Endothelial cell of umbilical vein (primary cell): ENCODE measurements at places on chromosomes 3 and 15. TPM values are rescaled to one million over a fixed set of nuclear protein-coding genes. Genes with fewer than 3 reads are reported as not detected.

Gene FBXL22
- 0.06 and 0.13 TPM in 2 replicates for polyA plus RNA-seq

Gene NRG4
- not detected in 2 replicates for polyA plus RNA-seq

Gene CTXN2
- polyA plus RNA-seq: 0.01 TPM in 1 of 2 replicates, not detected in the other

Gene LSAMP
- polyA plus RNA-seq: not detected in 2 replicates

Gene CIDEC
- 0.14 TPM in 1 of 2 replicates, not detected in the other for polyA plus RNA-seq

Gene TMC3
- polyA plus RNA-seq: not detected in 2 replicates

Gene CDCP1
- 0.01 TPM in 1 of 2 replicates, not detected in the other for polyA plus RNA-seq

- H3K27me3 ChIP-seq: no peaks in the 10 kb centered on the region
These were observed 457.5 kb upstream of the ALCAM start for GRCh38 chr3:104909198-104909597.

DNA sequence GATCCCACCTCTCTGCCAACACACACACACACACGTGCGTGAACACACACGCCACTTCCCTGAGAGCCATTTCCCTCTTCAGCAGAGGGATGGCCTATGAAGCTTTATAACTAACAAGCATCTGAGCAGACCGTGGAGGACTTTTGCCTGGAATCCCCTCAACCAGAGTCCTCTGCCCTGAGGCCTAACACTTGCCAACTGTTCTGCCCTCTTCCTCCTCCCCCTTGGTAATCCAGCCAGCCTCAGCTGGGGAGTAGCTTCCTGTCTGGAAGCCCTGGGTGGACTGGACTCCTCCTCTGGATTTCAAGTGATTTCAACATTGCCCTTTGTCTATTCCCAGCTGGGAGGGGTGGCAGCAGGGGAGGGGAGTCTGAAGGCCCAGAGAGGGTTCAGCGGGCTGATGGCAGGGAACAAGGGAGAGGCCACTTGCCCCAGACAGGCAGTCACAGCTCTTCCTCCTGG, 68.4 kb upstream of the HACD2 start:
- H3K36me3 ChIP-seq: no peaks in the 10 kb centered on the region
- peaks cover 22% of the 10 kb centered on the region for H3K4me1 ChIP-seq
- DNase-seq: peak; percentile 57
- H3K27ac ChIP-seq: no peak overlapping the region

- H3K4me1 ChIP-seq: no peaks in the 10 kb centered on the region
- no peak overlapping the region for H3K4me3 ChIP-seq
- H3K27ac ChIP-seq: no peak overlapping the region
- DNase-seq: no peak
- no peaks in the 10 kb centered on the region for H3K36me3 ChIP-seq
These were observed 48.7 kb downstream of the NMNAT3 start for GRCh38 chr3:139629033-139629432.

DNA sequence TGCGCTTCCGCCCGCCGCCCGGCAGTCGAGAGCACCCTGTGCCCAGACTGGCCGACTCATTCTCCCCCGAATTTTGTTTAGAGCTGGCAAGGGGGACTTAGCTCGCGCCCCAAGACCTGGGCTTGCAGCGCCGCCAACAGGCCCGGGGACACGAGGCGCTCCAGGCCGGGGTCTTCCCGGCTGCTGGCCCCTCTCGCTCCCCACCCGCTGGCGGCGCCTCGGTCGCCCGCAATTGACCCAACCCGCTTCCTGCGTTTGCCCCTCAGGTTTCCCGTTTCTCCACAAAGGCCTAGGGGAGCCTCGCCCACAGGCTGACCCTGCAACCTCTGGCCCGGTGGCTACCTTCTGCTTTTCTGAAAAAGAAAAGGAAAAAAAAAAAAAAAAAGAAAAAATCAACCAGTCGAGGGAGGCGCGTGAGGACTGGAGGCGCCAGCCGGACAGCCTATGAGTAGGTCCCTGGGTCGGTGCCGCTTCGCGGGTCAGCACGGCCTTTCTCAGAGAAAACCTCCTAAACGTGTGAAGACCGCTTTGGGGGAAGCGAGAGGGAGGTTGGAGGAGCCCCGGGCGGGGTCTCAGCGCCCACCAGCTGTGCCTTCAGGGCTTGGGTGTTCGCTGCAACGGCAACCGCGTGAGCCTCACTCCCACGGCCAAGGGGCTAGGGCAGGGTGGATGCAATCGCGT, 7.2 kb downstream of the FOXL2 start:
- peaks cover 95% of the 10 kb centered on the region for H3K27me3 ChIP-seq
- H3K27ac ChIP-seq: no peak overlapping the region
- no peak for DNase-seq
- peaks cover 10% of the 10 kb centered on the region for H3K4me1 ChIP-seq

- no peak for DNase-seq
- H3K27ac ChIP-seq: no peak overlapping the region
- H3K27me3 ChIP-seq: no peaks in the 10 kb centered on the region
- H3K36me3 ChIP-seq: no peaks in the 10 kb centered on the region
- no peaks in the 10 kb centered on the region for H3K4me1 ChIP-seq
These were observed 124.3 kb downstream of the ZNF280D start for GRCh38 chr15:56608993-56609392.

- H3K27me3 ChIP-seq: no peaks in the 10 kb centered on the region
- no peaks in the 10 kb centered on the region for H3K36me3 ChIP-seq
- no peak overlapping the region for H3K27ac ChIP-seq
- no peak overlapping the region for H3K4me3 ChIP-seq
- DNase-seq: no peak
- H3K4me1 ChIP-seq: no peaks in the 10 kb centered on the region
These were observed 231.9 kb upstream of the TBC1D5 start for GRCh38 chr3:17974206-17974841.

DNA sequence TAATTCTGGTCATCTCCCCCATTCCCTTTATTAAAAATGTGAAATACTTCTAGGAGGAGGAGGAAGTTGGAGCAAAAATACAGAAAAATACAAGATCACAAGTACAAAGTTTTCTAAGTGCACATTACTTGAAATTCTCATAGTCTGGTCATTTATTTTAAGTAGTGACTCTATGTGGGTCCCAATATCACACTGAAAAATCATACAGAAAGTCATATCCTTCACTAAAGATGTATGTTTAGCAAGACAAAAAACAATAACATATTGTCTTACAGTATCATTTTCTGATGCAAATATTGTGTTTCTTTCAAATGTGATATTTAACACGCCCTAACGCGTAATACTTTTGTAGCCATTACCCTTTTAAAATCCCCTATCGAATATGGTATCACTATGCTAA, 2.5 kb downstream of the ALDH1A2 start:
- peak; percentile 63 for DNase-seq
- peak overlapping the region; percentile 70 for H3K27ac ChIP-seq
- H3K4me1 ChIP-seq: peaks cover 19% of the 10 kb centered on the region
- peak overlapping the region; percentile 80 for H3K4me3 ChIP-seq

DNA sequence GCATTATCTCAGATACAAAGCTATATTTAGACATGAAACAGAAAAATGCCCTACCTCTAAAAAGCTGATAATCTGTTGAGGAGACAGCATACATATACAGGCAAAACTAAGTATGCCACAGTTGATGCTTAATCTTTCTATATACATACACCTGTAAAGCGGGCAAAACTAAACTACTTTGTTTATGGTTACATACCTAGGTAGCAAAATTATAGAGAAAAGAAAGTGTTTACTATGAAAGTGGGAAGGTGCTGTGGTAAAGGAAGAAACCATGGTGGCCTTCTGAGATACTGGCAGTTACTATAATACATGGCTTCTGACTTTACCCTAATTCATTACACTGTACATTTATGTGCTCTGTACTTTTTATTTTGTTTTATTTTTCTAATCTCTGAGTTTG, 36.0 kb upstream of the NR1I2 start:
- no peaks in the 10 kb centered on the region for H3K36me3 ChIP-seq
- H3K27ac ChIP-seq: no peak overlapping the region
- peaks cover 7% of the 10 kb centered on the region for H3K4me1 ChIP-seq
- no peaks in the 10 kb centered on the region for H3K27me3 ChIP-seq
- no peak overlapping the region for H3K4me3 ChIP-seq

DNA sequence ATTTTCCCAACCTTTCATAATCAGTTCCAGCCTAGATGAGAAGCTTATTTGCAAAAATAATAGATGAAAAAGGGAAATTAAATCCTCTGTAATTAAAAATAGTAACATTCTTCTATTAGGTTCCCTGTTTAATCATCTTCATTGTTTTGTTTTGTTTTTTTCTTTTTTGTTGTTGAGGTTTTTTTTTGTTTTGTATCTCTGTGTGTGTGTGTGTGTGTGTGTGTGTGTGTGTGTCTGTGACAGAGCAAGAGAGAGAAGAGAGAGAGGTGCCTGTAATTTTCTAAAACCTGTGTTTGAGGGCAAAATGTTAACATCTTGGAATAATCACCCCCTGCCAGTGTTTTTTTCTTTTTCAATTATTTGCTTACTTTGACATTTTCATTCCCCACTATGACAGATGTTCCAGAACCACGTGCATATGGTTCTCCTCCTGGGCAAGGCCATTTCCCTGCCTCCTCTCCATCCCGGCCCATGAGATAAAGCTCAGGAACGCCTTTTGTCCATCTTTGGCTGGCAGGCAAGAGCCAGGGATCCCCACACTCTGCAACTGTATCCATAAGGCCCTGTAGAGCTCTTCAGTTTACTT, 121.8 kb upstream of the NR2E3 start:
- no peak for DNase-seq
- H3K4me1 ChIP-seq: no peaks in the 10 kb centered on the region
- no peaks in the 10 kb centered on the region for H3K36me3 ChIP-seq
- H3K27me3 ChIP-seq: no peaks in the 10 kb centered on the region
- H3K27ac ChIP-seq: no peak overlapping the region
